ENCODE measurements at places on chromosomes 1 and 21. TPM values are rescaled to one million over a fixed set of nuclear protein-coding genes. Genes with fewer than 3 reads are reported as not detected.

The ANKRD45 gene
- 8.4 TPM for total RNA-seq

The CCDC30 gene
- total RNA-seq: 27.5 TPM

The SELE gene
- not detected for total RNA-seq

The TRIM17 gene
- total RNA-seq: 21.9 TPM

The TMEM269 gene
- total RNA-seq: 2.2 TPM

All from dorsolateral prefrontal cortex (tissue), 122 donors.